ENCODE measurements at places on chromosomes 2 and 18.

GRCh38 chr2:42364658-42365057, 3.6 kb upstream of the COX7A2L start:
- DNase-seq: no peak

DNA sequence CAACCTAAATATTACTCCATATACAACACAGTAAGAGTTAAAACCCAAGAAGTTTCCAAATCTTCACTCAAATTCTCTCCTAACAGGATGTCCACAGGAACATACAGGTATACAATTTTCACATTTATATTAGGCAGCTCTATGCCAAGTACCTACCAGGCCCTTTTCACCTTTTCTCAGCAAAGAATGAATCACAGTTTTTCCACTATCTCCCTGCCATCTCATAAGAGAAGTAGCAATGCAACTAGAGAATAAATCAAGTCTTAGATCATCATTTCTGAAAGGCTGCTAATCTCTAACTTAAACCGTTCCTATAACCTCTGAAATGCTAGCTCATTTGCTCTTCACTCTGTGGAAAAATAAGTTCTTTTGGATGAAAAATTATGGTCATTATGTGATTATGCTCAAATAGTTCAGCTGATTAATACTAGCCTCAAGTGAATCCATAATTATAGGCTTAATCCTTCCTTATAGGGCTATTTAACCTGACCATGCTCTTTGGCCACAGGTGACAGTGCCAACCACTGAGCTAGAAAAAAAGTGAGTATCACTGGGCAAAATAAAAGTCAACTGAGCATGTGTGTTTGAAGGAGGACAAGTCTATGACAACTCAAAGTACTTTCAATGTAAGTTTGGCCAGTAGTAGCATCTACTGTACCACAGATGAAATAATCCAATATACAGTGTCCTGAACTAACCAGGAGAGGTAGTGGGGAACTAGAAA, 79.7 kb downstream of the COBLL1 start:
- DNase-seq: no peak

DNA sequence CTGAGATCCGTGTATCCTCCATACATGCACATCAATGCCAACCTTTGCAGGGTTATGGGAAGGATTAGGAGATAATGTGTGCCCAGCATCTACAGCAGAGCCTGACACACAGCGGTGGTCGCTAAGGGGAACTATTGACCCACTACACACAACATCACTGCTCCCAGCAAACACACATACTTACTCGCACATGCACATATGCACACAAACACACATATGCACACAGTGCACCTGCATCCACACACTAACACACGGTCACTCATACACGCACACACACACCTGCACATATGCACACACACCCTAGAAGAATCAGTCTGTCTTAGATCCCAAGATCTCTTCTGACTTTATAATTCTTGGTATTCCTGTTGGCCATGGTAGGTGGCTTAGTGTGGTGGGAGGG, 118.3 kb downstream of the GYPC start:
- no peak for DNase-seq

GRCh38 chr2:85255813-85256594, 71.8 kb downstream of the TGOLN2 start:
- DNase-seq: peak; percentile 88

GRCh38 chr2:160324917-160325316, 124.8 kb upstream of the ITGB6 start:
- DNase-seq: no peak

DNA sequence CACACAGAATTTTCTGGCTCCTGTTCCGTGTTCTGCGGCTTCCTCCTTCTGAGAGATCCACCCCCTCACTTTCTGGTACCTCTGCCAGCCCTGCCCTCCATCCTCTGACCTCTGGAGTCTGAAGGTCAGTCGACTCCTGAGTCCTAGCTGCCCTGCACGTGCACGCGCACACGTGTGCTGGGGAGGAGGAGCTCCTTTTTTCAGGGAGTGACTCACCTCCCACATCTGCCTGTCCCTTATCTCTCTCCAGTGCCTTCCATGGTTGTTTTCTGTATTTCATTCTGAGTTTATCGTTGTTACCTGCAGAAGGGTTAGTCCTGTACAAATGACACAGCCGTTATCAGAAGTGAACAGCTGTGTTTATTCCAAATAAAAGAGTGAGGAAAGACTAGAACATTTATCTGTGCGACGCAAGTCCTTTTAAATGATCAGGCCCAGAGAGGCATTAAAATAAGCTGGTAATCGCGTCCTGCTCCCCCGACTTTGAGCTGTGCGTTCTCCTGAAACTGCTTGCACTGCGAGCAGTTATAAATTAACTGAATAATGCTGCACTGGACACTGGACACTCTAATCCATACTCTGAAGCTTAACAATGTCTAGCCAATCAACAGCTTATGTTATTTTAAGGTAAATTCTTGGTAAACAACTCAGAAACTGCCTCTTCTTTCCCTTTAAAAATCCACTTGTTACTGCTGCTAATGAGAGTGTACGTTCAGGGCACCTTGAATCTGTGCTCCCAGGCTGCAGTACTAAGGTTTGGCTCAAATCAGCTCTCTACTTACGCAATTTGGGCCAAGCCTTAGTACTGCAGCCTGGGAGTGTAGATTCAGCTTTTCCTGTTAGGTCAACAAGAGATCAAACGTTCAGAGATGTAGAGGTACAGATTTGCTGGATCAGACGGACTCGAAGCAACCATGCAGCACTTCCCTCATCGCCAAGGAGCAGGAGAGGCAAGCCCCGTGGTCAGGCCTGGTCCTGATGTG, 72.5 kb downstream of the GALR1 start:
- no peak for DNase-seq

DNA sequence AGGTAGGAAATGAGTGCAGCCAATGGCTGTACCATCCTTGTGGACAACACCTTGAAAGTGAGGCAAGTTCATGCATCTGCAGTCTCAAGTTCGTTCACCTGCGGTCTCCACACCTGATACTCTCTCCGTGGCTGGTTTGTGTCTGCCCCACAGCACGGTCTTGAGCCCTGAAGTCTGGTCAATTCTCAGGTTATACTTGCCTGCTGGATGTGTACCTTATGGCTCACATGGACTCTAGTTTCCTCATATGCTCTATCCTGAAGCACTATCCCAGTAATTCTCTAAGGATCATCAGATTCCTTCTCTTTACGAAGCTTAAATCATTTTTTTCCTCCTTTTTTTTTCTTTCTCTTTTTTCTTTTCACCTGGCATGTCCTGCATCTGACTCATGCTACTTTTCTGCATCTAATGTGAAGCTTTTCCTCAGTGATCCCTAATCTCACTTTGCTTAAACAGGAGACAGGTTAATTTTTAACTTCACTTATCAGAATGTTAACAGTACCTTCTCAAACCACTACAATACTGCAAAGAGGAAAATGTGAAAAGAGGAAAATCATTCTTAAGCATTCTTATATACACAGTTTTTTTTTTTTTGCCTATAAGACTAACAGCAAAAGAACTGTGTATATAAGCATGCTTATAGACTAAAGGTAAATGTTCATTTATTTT, 511.2 kb downstream of the SOX11 start:
- DNase-seq: no peak

DNA sequence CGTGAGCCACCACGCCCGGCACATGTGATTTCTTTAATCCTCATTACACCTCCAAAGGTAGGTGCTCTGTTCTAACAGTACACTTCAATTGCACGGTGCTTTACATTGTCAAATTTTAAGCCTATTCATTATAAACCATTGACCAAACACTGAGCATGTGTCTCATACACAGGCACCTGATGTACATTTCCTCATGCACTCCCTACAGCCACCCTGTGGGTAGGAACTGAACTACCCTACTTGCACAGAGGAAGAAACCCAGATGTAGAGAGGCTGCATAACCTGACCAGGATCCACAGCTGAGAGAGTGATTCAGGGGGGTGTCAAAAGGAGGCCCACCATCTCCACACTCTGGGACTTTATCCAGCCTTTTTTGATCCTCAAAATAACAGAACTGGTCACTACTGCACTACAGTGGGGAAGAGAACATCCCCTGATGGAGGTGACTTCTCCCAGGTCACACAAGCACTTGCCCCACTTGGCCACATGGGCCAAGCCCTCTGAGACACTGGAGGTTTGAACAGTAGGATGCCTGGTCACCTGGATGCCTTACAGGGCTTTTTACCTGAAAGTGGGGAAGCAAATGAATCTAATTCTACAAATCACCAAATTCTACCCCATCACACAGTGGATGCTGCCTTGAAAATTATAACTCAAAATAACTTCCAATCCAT, 6.9 kb upstream of the DPYSL5 start:
- DNase-seq: no peak

- DNase-seq: no peak
These were observed 220.2 kb upstream of the PIEZO2 start for GRCh38 chr18:11369556-11369955.

DNA sequence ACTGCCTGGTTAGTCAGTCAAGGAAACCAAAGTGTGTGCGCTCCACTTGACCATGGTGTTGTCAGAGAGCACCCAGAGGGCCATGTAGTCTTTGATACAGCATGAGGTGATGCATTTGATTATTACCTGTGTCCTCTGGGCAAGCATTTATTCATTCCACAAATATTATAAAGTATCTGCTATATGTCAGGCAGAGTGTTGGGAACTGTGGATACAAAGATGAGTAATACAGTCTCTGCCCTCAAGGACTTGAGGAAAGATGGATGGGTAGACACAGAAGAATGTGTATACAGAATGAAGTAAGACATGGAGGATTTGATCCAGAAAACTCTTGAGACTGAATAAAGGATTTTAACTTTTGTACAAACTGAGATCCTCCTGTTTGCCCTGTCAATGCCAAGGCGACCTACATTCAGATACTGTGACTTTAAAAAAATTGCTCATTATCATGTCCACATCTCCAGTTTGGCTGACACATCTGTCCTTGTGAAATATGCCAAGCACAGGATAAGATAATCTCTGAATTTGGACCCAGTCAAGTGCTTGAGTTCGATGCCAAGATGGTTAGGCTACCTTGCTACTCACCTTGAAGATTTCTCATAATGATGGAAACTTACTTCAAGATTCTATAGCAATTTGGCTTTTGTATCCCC, 50.8 kb downstream of the ACYP2 start:
- peak; percentile 23 for DNase-seq

GRCh38 chr18:29531746-29532145, 1354.8 kb upstream of the CDH2 start:
- DNase-seq: peak; percentile 50

- no peak for DNase-seq
These were observed 301.8 kb downstream of the C1D start for GRCh38 chr2:67760995-67761394.

GRCh38 chr2:209253544-209253943, 170.3 kb upstream of the MAP2 start:
- DNase-seq: no peak

GRCh38 chr18:73887801-73888200, 259.8 kb downstream of the FBXO15 start:
- DNase-seq: no peak

Data from EH (cell line).